ENCODE measurements at places on chromosomes 11 and 22.
A peak's percentile ranks its signal among the peaks of the same experiment; 100 is the strongest.

GRCh38 chr11:127274328-127274676 is 273.7 kb upstream of the KIRREL3 start:
- no peak for DNase-seq

DNA sequence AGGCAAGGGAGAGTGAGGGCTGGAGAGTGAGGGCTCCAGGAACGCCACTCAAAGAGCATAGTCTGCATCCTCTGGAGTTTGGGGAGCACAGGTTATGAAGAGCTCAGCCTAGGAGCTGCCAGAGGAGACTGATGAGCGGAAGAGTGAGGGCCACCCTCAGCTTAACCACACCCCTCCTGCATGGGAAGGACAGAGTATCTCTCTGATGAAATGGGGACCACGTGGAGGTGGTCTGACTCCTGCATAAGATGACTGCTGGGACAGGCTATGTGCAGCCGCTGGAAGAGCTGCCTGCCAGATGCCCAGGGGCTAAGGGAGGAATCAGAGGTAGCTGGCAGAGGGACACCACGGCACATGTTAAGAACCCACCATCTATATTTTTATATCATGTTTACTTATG is 162.9 kb upstream of the POU2AF2 start:
- DNase-seq: no peak

GRCh38 chr11:24145411-24145810 is 351.4 kb upstream of the LUZP2 start:
- DNase-seq: peak; percentile 2

- DNase-seq: peak; percentile 95
These were observed 4.4 kb downstream of the CACNA1I start for GRCh38 chr22:39574779-39575551.

DNA sequence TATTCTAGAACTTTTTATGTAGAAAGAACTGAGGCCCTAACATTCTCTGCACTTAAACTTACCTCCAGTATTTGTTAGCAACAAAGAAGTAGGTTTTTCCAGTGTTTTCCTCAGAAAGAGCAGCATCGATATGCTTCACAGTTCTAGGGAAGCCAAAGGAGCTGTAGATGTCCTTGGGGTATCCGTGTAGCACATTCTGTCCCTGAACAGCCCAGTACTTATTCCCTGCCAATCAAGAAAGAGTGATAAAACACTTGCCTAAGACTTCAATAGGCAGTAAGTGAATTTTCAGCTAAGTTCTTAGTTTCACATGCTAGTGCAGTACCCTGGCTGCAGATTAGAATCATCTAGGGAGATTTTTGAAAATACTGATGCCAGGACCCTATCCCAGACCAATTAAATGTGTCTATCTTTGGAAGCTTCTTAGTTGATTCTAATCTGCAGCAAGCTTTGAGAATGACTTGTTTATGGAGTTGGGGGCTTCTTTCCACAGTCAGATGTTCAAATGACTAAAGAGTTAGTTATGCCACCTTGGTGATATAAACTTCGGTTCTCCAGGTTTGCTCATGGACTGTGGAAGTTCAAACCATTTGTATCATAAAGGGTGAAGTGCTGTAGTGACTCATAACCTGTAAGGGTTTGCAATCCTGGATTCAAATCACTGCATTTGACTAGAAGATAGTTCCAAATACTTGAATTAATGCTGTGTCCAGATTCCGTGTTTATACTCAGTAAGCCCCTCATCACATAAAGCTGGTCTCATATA is 6.5 kb downstream of the MMP1 start:
- DNase-seq: peak; percentile 57
